Fibroblast of skin of back (primary cell): ENCODE measurements at places on chromosomes 3 and 15.
A peak's percentile ranks its signal among the peaks of the same experiment; 100 is the strongest.

GRCh38 chr3:129366312-129366831, 62.1 kb downstream of the EFCAB12 start:
- no peak for DNase-seq

- DNase-seq = no peak
These were observed 269.8 kb upstream of the ADAMTS9 start for GRCh38 chr3:64957408-64958198.

GRCh38 chr3:14616606-14617507, 34.7 kb upstream of the CCDC174 start:
- no peak for DNase-seq

GRCh38 chr3:147008886-147009285, 397.5 kb downstream of the ZIC4 start:
- peak; percentile 43 for DNase-seq

GRCh38 chr15:26242565-26243071, 379.5 kb upstream of the ATP10A start:
- DNase-seq = no peak

DNA sequence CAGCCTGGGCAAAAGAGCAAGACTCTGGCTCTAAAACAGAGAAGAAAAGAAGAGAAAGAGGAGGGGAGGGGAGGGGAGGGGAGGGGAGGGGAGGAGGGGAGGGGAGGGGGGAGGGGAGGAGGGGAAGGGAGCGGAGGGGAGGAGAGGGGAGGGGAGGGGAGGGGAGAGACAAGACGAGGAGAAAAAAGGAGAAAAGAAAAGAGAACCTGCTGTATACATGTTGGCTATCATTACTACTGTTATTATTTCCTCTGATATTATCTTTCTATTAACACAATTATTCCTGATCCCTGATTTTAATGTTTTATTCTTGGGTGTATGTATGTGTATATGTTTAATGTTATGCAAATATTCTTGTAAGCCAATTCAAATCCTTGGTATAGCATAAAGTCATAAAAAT, 46.9 kb downstream of the PLD1 start:
- no peak for DNase-seq

GRCh38 chr3:43742920-43743319, 52.2 kb downstream of the ABHD5 start:
- DNase-seq = no peak

GRCh38 chr15:101578443-101578894, 73.7 kb downstream of the TM2D3 start:
- DNase-seq = no peak

- peak; percentile 71 for DNase-seq
These were observed 95.4 kb downstream of the ISL2 start for GRCh38 chr15:76431971-76432370.

DNA sequence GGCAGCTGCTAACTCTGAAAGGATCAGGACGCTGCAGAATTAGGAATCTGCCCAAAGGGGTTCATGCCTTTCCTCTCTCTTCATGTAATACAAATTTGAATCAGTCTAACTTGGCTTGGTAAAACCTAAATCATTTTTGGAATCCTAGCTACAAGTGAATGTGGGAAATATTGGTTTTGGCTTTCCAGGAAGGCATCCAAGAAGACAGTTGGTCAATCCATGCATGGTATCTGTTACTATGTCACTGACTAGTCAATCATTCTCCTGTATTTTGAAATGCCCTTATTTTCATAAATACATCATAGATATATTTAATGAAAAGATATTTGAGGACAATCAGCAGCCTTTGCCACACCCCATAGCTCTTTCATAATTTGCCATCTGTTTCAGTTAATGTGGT, 7.5 kb upstream of the PLS1 start:
- DNase-seq = no peak

- no peak for DNase-seq
These were observed 8.9 kb downstream of the PEAK1 start for GRCh38 chr15:77410701-77411618.

DNA sequence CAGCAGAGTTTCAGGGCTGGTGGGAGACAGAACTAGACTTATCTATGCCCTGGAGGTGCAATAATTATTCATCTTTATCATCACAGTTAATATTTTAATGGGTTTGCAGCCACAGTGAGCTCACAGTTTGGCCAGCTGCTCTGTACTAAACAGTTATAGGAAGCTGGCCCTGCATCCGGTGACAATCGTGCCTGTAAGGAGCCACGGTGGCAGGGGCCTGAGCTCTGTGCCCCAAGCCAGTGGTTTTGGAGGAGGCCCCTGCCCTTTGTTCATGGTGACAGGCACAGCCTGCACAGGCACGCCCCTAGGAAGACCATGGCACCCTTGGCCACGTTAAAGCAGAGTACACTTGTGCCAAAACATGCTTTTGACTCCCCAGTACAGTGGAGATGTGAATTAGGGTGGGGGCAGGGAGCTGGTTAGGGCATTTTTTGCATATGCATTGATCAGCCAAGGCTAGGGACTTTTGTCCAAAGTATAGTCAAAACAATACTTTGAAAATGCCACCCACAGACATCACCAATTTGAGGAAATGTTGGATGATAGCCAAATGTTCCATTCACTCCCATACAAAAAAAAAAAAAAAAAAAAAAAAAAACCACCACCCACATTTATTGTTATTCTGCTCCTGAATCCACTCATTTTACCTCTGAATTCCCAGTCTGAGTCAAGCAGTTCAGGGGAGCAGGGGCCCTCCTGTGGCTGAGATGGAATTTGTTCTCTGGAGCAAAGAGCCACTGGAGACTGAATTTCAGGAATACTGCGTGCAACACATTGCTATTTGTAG, 3.4 kb upstream of the RFTN1 start:
- peak; percentile 75 for DNase-seq

- peak; percentile 62 for DNase-seq
These were observed at the start of gene DRD3 for GRCh38 chr3:114178770-114179368. Gene DRD3 (minus strand): TSS chr3:114179052. CDS start chr3:114171992, 7,060 bp downstream.

DNA sequence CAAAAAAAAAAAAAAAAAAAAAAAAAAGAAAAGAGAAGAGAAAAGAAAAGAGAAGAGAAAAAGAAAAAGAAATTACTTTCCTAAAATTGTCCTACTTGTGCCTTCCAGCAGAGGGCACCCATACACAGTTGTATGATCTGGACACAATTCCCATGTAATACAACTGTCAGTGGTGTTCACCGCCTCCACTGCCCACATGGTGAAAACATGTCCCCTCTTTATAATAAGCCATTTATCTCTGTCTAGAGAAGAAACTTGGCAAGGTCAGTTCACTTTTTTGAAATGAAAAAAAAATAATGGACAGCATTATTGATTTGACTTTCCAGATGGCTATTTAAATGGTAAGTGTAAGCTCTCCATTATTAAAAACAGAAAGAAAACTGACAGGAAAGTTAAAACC, 459.4 kb downstream of the GBE1 start:
- peak; percentile 58 for DNase-seq

DNA sequence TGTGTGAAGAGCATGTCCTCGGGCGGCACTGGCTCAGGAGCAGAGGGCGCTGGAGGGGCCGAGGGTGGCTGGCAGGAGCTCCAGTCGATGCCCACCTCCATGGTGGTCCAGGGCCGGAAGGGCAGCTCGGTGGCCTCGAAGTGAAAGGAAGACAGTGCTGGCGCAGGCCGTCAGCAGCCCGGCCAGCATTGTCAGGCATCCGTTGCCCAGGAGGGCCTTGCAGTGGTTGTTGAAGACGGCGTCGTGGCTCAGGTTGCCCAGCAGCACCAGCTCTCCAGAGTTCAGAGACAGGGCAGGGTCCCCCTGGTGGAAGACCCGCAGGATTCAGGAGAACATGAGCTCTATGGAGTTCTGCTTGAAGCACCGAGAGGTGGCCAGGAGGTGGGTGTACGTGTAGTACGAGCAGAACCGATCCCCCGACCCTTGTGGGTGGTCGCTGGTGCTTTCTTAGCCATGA, 16.5 kb upstream of the SIAH2 start:
- DNase-seq = no peak

DNA sequence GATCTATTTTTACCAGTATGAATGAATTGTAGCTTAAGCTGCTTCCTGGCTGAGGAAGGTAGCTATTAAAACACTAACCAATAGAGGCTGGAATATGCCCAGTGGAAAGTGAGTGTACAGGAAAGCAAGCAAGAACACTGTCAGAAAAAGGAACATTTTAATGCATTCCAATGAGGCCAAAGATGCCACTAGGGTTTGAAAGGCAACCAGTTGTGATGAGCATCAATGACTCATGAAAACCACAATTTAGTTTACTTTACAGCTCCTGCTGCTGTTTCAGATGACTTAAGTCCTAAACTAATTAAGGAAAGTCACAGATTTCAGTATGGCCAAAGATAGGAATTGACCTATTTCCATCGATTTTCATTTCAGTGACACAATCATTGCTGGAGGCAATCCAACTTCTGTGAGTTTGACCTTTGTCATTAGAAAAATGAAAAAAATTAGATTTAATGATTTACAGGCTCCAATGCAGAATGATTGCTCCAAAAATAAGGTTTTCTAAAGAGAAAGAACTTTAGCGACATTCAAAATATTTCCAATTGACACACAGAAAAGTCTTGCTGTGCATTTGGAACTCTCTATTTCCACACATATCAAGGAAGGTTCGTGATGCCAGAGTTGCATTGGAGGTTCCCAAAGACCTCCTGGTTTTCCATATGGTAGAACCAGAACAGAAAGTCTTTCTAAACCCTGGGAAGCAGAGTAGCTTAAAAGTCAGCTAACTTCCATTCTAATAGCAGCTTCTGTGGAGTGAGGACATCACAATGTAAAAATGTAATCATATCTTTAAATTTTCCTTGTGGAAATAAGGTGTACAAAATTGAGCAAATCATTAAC, 103.0 kb downstream of the SUCNR1 start:
- peak; percentile 99 for DNase-seq

- no peak for DNase-seq
These were observed 3.1 kb upstream of the ABTB1 start for GRCh38 chr3:127669541-127670228.

DNA sequence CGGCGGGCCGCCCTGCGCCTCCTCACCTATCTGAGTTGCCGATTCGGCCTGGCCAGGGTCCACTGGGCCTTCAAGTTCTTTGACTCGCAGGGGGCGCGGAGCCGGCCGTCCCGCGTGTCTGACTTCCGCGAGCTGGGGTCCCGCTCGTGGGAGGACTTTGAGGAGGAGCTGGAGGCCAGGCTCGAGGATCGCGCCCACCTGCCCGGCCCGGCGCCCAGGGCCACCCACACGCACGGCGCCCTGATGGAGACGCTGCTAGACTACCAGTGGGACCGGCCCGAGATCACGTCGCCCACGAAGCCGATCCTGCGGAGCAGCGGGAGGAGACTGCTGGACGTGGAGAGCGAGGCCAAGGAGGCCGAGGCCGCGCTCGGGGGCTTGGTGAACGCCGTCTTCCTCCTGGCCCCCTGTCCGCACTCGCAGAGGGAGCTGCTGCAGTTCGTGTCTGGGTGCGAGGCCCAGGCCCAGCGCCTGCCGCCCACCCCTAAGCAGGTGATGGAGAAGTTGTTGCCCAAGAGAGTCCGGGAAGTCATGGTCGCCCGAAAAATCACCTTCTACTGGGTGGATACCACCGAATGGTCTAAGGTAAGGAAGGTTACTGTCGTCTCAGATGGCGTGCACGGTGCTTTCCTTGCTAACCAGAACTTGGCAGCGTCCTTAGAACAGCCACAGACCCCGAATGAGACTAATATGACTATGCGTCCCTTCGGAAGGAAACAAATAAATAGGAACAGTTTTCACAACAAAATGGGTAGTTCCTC, 567 bp downstream of the TICRR start:
- DNase-seq = peak; percentile 26

GRCh38 chr15:29789871-29790270, 32.4 kb downstream of the TJP1 start:
- no peak for DNase-seq
